ENCODE measurements at places on chromosomes 16 and 17.
A peak's percentile ranks its signal among the peaks of the same experiment; 100 is the strongest.

DNA sequence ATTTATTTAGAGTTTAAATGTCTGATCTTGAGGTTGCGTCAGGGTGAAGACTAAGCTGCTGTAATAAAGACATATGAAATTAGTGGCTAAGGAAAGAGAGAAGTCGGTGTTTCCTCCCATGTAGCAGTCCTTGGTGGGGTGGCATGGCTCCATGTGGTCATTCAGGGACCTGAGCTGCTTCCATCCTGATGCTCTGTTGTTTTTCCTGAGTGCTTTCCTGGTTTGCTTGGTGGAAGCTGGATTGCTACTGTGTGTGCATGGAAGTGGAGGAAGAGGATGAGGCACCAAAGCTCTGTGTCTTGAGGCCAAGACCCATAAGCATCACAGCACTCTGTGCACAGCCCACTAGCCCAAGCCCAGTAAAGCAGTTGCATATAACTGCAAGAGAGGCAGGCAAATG lies 241.8 kb upstream of the CACNG5 start:
- no peaks in the 10 kb centered on the region for H3K27me3 ChIP-seq
- no peak overlapping the region for H3K4me3 ChIP-seq
- H3K4me1 ChIP-seq = no peaks in the 10 kb centered on the region
- no peak overlapping the region for H3K27ac ChIP-seq

- no peaks in the 10 kb centered on the region for H3K36me3 ChIP-seq
- H3K27ac ChIP-seq = peak overlapping the region; percentile 79
- H3K4me3 ChIP-seq = no peak overlapping the region
- no peaks in the 10 kb centered on the region for H3K27me3 ChIP-seq
- H3K4me1 ChIP-seq = peaks cover 11% of the 10 kb centered on the region
Measured at GRCh38 chr16:1532081-1532760, 1.2 kb upstream of the TMEM204 start.

- H3K4me1 ChIP-seq = no peaks in the 10 kb centered on the region
- no peak overlapping the region for H3K4me3 ChIP-seq
- no peaks in the 10 kb centered on the region for H3K27me3 ChIP-seq
- DNase-seq = no peak
- no peak overlapping the region for H3K27ac ChIP-seq
Measured at GRCh38 chr16:25155553-25156460, 44.3 kb downstream of the LCMT1 start.

DNA sequence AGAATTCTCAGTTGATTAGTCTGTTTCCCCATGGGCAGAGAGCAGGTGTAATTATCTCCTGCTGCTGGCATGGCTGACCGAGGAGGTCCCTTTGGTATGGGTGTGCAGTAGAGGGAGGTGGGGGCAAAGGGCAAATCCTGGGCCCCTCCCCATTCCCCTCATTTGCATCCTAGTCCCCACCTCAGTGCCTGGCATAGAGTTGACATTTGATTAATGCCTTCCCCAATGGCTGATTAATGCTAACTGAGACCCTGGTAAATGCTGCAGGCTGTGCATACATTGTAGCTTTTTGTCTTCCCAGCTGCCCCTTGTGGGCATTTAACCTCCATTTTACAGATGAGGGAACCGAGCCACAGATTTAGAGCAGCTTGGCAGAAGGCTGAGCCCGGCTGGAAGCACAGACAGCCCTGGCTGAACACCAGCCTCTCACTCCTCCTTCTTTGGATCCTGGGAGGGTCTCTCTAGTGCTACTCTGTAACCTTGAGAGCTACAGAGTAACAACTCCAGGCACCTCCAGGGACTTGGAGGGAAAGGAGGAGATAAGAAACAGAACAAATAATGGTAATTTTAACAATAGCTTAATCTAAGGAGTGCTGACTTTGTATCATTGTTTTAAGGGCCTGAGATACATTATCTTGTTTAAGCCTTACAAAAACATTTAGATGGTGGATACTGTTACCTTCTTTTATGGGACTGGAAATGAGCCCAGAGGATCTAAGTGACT lies 5.1 kb downstream of the PLCG2 start:
- no peak overlapping the region for H3K4me3 ChIP-seq
- H3K27ac ChIP-seq = no peak overlapping the region
- H3K4me1 ChIP-seq = no peaks in the 10 kb centered on the region
- H3K36me3 ChIP-seq = no peaks in the 10 kb centered on the region
- DNase-seq = no peak

- H3K4me1 ChIP-seq = peaks cover 4% of the 10 kb centered on the region
- DNase-seq = peak; percentile 75
- no peaks in the 10 kb centered on the region for H3K27me3 ChIP-seq
- H3K36me3 ChIP-seq = peaks cover 22% of the 10 kb centered on the region
- no peak overlapping the region for H3K27ac ChIP-seq
- peak overlapping the region; percentile 64 for H3K4me3 ChIP-seq
Measured at GRCh38 chr17:40191237-40192208, 14.3 kb downstream of the RAPGEFL1 start.

All from psoas muscle (tissue), 8 donors.